ENCODE measurements at places on chromosomes 5 and 9.
A peak's percentile ranks its signal among the peaks of the same experiment; 100 is the strongest.

GRCh38 chr5:74403771-74404170, 236.8 kb downstream of the ENC1 start:
- no peak for DNase-seq

DNA sequence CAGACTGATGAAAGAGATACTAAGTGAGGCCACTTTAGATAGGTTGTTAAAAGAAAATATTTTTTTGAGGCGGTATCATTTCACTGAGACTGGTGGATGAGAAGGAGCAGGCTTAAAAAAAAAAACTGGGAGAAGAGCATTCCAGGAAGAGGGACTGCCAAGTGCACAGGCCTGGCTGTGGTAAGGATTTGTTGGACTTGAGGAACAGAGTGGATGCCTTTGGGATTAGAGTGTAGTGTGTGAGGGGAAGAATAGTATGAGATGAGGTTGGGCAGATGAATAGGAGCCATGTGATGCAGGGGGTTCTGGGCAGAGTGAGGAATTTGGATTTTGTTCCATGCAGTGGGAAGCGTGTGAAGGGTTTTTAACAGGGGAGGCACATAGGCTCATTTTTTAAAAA, 57.9 kb downstream of the PBX3 start:
- peak; percentile 47 for DNase-seq

DNA sequence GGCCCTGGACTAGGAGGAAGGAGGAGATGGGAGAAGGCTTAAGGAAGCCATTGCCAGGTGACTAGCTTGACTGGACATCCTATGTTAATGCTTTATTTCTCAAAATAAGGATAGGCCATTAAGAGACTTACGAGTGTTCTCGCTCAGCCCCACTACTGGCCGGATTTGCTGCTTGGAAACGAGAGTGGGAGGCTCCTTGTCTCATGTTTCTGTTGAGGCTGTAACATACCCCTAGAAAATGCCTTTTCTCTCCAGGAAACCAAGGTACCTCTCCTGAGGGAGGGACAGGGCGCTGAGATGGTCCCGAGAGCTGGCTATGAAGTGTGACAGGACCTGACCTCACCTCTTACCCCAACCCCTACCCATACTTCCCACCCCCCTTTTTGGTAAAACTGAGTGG, 60.0 kb downstream of the RALGPS1 start:
- DNase-seq = no peak

- no peak for DNase-seq
Measured at GRCh38 chr5:158917731-158918130, 182.0 kb downstream of the EBF1 start.

DNA sequence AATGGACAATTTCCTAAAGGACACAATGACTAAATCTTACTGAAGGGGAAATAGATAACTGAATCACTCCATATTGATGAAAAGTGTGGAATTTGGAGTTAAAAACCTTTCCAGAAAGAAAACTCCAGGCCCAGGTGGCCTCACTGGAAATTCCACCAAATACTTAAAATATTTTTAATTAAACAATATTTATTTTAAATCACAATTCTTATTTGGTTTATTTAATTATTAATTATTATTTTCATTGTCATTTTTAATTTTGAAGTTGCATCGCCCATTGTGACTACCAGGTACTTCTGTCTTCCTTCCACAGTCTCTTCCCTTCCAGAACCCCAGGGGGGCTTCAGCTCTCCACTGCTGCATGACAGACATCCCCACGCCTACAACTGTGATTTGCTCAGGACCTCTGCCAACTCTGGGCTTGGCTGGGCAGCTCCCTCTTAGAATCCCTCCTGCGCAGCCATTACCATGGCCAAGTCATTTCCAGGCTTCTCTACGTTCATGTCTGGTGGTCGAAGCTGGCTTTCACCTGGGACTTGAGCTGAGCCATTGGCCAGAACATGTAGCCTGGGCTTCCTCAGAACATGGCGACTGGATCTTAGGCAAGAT, 16.4 kb upstream of the GADD45G start:
- no peak for DNase-seq

DNA sequence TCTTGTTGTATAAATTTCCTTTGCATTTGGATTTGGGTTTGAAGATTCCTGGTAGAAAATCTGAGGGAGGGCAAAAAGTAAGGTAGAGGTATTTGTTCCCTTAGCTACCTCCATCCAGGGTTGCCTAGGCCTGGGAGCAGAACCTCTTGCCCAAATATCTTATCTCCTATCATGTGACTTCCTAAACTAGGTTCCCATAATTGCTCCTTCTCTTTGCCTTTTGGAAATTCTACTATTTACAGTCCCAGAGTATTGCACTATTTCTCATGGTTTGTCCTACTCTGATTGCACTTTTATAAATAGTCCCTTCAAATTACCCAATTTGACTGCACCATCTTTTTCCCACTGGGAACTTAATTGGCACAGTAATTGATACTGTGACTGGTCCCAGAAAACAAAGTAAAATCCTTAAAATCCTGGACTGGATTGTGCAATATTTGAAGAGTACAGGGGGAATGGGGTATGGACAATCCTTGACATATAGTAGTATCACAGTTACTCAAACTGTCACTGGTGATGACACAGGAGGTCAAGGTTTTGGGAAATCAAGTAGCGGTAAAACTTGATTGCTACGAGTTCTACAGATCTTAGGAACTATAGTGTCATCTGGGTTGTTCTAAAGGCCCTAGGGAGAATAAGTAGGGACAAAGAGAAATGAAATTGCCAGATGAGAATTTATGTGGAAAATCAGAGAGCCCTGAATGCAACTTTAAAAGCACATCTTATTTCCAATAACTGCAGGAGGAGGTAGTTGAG, 31.5 kb upstream of the TMED7 start:
- DNase-seq = no peak

- no peak for DNase-seq
Measured at GRCh38 chr9:93976973-93977372, 21.8 kb upstream of the BARX1 start.

DNA sequence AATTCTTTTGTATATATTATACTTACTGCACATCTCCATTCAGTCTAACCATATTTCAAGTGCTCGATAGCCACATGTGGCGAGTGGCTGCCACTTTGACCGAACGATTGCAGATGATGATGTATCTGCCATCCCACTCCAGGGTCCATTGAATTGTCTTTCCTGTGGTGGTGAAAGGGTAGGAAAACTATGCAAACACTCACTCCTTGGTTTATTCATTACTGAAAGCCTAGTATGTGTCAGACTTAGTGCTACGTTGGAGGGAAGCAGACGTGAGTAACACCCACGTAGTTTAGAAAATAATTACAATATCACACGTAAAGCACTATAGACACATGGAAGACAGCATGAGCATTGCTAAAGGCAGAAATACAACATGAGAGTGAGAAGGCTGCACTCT, 353.7 kb downstream of the CSNK1G3 start:
- no peak for DNase-seq

DNA sequence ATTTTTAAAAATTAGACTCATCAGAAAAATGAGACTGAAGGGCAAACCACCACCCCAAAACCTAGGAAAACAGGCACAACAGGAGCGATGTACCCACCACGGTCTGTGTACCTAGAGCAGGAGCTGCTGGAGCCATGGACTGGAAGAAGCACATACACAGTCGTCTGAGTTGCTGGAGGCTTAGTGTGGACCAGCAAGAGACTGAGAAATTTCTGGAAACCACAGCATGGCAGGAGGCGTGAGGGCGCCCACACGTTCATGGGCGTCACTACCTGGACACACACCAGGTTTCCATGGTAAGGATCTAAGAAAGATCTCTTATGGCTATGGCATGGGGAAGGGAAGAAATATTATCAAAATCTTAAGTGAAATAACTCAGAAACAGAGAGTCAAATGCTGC, 91.9 kb downstream of the MED10 start:
- no peak for DNase-seq

DNA sequence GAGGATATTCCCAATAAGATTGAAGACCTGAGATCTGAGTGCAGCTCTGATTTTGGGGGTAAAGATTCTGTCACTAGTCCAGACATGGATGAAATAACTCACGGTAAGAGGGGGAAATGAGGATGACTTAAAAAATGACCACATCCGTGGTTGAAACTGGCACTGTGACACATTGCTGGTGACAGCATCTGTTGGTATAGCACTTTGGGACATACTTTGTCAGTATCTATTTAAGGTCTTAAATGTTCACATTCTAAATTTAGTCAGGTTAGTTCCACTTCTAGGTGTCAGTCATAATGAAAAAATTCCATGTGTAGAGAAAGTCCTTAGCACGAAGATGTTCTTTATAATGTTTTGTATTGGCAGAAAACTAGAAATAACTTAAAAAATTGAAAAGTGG, 70.9 kb downstream of the GAPVD1 start:
- no peak for DNase-seq

DNA sequence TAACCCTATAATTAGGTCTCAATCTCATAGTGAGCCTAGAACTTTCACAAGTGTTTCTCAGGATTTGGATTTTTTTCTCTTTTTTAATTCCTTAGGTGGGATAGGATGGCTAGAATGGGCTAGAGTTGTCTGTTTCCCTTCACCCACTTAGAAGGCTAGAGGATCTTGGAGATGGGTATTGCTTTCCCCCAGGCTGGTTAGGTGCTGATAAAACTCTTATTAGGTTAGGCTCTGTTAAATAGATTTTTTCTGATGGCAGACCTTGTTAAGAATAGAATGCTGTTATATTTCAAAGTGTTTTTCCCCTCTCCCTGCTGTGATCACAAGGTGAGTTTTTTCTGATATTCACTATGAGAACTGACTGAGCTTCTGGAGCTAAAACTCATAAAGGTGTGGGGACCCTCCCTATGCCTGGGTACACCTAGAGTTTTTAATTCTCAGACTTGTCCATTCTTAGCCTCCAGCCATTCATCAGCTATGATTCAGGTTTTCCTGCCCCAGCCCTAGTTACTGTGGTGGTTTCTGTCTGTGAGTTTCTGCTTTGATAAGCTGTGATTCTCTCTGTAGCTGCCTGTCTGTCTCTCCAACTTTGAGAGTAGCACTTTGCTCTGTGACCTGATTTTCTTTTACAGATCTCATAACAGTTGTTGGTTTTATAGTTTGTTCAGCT, 132.4 kb downstream of the HACD4 start:
- DNase-seq = no peak

GRCh38 chr5:33324667-33325307, 116.0 kb upstream of the TARS1 start:
- no peak for DNase-seq

DNA sequence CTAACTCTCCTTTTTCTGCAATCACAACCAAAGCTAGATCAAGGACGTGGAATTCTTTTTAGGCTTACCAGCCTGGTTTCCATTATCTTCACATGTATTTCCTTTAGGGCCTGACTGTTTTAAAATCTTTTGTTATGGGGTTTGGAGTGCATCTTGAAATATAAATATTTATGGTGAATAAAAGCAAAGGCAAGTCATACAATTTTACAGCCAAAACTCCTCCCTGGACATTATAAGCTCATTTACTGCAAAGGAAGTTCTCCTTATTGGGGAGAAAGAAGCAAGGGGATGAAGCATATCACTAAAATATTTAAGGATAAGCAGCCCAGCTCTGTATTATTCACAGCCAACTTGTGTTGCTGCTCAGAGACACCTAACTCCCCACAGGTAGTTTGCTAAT, 132.2 kb upstream of the TARS1 start:
- DNase-seq = no peak

- DNase-seq = no peak
Measured at GRCh38 chr5:32090026-32090754, 83.9 kb downstream of the GOLPH3 start.

- no peak for DNase-seq
Measured at GRCh38 chr9:97737429-97737828, 40.3 kb upstream of the XPA start.

GRCh38 chr9:98678244-98678842, 30.4 kb downstream of the GABBR2 start:
- DNase-seq = no peak

DNA sequence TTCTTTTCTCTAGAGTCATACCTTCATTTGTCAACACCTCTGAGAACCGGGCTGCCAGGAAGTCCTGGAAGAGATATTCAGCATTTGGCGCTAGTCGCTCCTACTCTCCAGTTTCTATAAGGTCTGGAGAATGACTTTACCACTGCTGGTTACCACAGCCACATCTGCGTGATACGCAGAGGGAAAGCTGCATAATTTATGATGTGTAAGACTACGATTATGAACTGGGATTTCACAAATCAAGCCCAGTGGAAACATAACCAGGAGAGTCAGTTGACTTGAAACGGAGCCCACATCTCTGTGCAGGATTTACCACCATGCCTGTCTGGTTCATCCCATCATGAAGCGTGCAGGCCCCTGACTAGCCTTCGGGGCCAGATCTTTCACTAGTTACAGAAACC, 72.6 kb downstream of the FGF1 start:
- DNase-seq = no peak

- DNase-seq = peak; percentile 94
Measured at GRCh38 chr9:100111235-100111634, 12.2 kb downstream of the INVS start.

DNA sequence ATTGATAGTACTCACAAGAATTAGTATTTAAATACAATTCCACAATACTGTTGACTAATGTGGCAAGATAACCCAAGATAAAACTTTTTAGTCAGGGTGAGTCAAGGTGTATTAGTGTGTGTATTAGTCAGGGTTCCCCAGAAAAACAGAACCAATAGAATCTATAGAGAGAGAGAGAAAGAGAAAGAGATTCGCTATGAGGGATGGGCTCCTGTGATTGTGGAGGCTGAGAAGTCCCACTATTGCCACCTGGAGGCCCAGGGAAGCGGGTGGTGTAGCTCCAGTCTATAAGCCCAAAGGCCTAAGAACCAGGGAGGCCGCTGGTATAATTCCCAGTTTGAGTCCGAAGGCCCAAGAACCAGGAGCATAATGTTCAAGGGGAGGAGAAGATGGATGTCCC, 10.0 kb upstream of the SHISAL2B start:
- no peak for DNase-seq

DNA sequence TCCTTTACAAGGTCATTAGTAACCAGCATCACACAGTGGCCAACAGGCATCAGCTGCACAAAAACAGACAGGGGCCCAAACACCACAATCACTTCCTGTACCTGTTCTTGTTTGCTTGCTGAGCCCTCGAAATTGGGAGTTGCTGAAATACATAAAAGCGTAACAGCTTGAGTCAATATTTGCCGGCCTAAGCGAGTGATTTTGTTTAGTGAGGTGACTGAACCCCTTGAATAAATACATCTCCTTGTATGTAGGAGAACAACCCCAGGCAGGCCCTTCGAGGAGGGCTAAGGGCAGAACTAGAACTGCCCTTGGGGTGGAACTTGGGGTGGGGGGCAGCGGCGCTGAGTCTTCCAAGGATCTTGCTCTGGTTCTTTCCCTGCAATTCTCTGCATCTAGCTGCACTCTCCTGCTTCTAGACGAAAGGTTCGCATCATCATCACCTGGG, 502.5 kb downstream of the RASEF start:
- no peak for DNase-seq

GRCh38 chr5:130992621-130993020, 172.4 kb downstream of the HINT1 start:
- no peak for DNase-seq

GRCh38 chr9:95373069-95373681, 55.7 kb upstream of the FANCC start:
- DNase-seq = no peak

GRCh38 chr5:141313711-141314110, 6.9 kb downstream of the TAF7 start:
- no peak for DNase-seq

Measured in GM04503 (cell line).